ENCODE measurements at places on chromosomes 16 and 17. TPM values are rescaled to one million over a fixed set of nuclear protein-coding genes. Genes with fewer than 3 reads are reported as not detected.

DNA sequence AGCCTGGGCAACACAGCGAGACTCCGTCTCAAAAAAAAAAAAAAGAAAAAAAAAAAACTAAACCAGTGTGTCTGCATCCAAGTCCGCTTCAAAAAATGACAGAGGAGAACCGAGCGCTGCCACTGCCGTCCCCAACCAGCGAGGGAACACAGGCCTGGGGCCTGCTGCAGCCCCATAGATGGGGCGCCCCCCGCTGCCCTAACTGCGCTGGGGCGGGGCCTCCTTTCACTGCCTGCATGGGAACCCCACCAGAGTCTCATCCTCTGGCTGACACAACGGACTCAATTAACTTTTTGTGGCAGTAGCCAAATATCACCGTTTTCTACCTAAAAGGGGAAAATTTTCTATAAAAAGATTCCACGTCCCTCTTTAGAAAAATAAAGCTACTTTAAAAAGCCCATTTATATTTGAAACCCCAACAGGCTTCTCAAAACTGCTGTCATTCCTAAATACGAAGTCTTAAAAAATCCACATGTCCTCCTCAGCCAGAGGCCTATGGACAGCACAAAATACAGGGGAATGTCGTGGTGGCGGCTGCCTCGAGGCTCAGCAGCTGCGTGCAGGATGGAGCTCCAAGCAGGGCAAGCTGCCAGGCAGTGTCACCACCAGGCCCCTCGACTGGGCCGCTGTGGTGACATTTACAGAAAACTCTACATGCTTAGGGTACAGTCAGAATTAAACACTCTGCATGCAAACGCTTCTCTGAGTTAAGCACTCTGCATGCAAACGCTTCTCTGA is 30.3 kb downstream of the KLHDC4 start:
- no peak for DNase-seq

Gene AANAT
- not detected for total RNA-seq

Gene NUPR1
- not detected for total RNA-seq

Gene CHD9
- total RNA-seq: 15.9 TPM

- DNase-seq: no peak
Measured at GRCh38 chr16:88473666-88474534, 20.8 kb downstream of the ZFPM1 start.

Gene GFAP
- total RNA-seq: not detected

DNA sequence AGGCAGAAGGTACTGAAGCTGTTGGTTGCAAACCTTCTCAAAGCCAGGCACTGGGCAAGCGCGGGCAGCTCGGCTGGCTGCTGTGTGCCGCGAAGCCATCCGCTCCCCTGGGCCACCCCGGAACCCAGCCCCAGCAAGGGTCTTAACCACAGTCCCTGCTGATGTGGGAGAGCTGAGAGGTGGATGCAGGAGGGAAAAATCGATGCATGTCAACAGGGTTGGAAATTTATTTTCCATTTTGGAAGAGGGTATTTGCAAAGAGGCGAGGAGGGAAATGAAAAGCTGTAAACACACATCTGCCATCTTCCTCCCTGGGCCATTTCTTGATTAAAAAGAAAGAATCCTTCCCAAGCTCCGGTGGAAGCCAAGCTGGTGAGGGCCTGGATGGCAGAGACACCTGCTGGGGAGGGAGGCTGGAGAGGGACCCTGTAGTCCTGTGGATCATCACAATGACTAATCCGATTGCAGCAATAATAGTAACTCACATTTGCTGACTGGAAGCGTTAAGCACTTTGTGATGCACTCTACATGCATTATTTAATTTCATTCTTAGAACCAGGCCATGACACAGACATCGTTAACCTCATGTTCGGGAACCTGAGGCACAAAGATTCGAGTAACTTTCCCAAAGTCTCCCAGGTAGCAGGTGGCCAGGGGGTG is 13.9 kb upstream of the TBX2 start:
- DNase-seq: no peak

Gene DLX3
- not detected for total RNA-seq

Gene KRT17
- total RNA-seq: 0.50 TPM

DNA sequence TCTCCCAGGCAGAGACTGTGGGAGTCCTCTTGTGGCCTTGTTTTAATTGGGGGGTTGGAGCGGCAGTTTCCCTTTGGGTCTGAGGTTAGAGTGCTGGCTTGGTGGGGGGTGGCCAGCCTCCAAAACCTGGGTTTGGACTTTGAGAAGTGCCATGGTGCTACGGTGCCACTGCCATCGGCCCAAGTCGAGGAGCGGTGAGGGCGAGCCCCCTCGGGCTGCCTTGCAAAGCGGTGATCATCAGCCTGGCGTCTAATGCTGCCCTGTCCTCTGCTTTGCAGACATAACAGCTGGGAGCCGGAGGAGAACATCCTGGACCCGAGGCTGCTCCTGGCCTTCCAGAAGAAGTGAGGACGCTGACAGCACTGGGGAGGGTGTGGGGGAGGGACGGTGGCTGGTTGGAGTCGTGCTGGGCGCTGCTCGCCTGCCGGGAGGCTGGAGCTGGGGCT is 1.2 kb downstream of the CBX2 start:
- no peak for DNase-seq

Gene PRR29
- total RNA-seq: 1.8 TPM

GRCh38 chr16:27801289-27801945 is 251.5 kb downstream of the KATNIP start:
- DNase-seq: no peak

Gene SLC6A4
- total RNA-seq: not detected

Gene DLX4
- total RNA-seq: 0.56 TPM

Gene CCL7
- not detected for total RNA-seq

DNA sequence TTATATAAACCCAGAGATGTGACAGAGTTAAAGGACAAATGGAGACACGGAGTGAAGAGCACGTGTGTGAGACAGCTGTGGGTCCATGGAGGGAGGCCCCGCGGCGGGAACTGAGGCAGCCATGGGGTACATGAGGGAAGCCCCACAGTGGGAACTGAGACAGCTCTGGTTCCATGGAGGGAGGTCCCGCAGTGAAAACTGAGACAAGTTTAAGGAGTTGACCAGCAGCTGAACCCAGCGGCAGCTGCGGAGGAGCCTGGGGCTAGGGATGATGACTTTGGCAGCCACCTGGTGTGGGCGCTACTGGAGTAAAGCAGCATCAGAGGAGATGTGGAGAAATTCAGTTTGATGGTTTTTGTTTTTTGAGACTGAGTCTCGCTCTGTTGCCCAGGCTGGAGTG is 185.1 kb downstream of the RPTOR start:
- no peak for DNase-seq

Gene HLF
- 0.11 TPM for total RNA-seq

DNA sequence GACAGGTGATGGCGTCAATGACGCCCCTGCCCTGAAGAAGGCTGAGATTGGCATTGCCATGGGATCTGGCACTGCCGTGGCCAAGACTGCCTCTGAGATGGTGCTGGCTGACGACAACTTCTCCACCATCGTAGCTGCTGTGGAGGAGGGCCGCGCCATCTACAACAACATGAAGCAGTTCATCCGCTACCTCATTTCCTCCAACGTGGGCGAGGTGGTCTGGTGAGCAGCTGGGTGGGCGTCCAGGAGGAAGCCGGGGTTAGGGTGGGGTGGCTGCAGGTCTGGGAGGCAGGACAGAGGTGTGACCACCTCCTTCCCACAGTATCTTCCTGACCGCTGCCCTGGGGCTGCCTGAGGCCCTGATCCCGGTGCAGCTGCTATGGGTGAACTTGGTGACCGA is 23.2 kb downstream of the RABEP2 start:
- DNase-seq: no peak

GRCh38 chr17:10099051-10099571 is 99.3 kb downstream of the GAS7 start:
- DNase-seq: no peak

DNA sequence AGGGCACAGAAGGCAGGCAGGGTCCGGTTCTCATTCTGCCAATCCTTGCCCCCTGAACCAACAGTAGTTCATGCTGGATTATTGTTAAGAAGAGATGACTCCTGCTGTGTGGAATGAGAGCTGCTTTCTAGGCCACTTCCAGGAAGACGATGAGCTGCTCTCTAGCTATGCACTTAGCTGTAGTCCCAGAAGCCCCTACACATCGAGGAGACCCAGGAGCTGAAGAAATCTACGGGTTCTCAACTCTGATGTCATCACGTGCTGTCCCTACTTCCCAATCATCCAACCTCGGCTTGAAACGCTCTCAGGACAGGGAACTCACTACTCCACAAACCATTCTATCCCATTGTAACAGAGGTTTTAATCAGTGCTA is 29.0 kb upstream of the EMP2 start:
- no peak for DNase-seq

DNA sequence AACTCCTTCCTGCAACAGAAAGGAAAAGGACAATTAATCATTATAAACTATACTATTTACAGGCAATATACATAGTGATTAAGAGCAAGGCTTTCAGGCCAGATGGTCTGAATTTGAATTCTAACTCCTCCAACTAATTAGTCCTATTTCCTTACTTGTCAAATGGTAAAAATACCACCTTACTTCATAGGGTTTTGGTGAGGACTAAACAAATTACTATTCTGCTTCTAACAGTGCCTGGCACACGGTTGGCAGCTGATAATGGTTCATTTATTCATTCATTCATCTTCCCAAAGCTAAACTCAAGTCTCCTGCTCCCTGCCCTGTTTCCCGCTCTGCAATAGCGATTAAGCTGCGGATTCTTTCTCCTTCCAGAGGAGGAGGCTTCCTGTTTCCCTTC is 39.8 kb downstream of the DCUN1D3 start:
- no peak for DNase-seq

Gene COQ7
- 15.7 TPM for total RNA-seq

DNA sequence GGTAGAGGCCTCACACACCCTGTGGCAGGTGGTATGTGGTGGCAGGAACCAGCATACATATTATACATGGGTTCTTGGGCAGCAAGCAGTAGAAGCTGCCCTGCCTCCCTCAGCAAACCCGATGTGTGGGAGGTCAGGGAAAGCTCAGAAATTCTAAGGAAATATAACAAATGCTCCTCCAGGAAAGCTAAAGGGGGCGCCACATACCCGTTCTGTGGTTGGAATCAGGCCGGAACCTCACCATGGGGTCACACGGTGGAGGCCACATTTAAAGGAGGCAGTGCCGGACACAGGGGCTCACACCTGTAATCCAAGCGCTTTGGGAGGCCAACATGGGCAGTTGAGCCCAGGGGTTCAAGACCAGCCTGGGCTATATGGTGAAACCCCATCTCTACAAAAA is 12.4 kb upstream of the KATNB1 start:
- DNase-seq: no peak

Gene CHST5
- total RNA-seq: 0.18 TPM

GRCh38 chr17:869086-869485 is 86.9 kb downstream of the MRM3 start:
- no peak for DNase-seq

DNA sequence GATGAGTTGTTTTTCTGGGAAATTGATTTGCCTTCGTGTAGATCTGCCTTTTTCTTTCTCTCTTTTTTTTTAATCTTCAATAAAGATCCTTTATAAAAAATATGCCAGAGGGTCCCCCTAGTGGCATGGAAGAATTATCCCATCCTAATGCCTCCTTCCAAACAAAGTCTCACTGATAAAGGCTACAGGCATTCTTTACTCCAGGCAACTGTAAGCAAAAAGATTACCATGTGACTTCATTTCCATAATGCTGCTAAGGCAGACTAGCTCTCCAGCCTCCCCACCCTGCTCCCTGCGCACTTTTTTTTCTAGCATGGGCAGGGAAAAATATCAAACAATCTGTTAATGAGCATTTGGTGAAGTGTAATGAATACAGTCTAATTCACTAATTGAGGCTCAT is 220.2 kb upstream of the CDH8 start:
- no peak for DNase-seq

Gene DNAAF1
- total RNA-seq: not detected

GRCh38 chr17:15260376-15261257 is 4.5 kb downstream of the PMP22 start:
- DNase-seq: peak; percentile 61

Gene OR1G1
- total RNA-seq: not detected

- no peak for DNase-seq
Measured at GRCh38 chr16:25699069-25699468, 7.3 kb downstream of the HS3ST4 start.

GRCh38 chr16:22183901-22184614 is 21.8 kb downstream of the SDR42E2 start:
- DNase-seq: no peak

Gene SLC35G6
- total RNA-seq: not detected

Gene KCNAB3
- 10.9 TPM for total RNA-seq

Gene MEOX1
- 1.2 TPM for total RNA-seq

Gene ARL5C
- not detected for total RNA-seq

Gene HYDIN
- 0.16 TPM for total RNA-seq

- DNase-seq: no peak
Measured at GRCh38 chr17:61321344-61321743, 78.3 kb upstream of the TBX2 start.

DNA sequence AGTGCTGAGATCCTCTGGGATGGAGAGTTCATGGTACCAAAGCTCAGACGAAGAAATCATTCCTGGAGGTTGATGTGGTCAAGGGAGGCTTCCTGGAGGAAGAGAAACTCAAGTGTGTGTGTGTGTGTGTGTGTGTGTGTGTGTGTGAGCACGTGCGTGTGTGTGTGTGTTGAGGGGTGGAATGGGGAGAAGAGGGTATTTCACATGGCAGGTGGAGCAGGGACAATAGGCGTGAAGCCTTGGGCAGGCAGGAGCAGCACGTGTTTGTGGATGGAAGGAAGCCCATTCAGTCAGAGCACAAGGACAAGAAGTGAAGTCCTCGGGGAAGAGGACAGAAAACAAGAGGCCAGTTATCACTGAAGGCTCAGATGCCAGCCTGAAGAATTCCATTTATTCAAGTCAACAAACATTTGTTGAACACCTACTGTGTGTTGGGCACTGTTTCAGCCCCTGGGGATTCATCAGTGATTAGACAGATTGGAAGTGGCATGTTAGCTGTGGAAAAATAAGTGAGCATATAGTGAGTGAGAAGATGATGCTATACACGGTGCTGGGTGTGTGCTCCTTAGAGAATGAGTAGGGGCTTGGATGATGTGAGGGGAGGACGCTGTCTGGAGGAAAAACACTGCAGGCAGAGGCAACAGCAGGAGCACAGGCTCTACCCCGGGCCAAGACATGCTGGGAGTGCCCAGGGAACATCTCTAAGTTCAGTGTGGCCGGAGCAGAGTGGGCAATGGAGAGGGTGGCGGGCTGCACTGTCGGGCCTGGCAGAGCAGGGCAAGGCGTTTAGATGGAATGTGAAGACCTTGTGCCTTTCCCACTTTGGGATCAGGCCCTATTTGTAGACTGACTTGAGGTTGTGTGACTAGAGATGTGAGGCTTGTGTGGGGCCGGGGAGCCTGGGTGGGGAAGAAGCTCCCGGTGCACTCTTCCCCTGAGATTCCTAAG is 267.1 kb downstream of the CBLN1 start:
- no peak for DNase-seq

Gene SNTB2
- 21.2 TPM for total RNA-seq

Gene PLCD3
- total RNA-seq: 3.9 TPM

- no peak for DNase-seq
Measured at GRCh38 chr17:80071116-80071841, 30.1 kb upstream of the GAA start.
